ENCODE measurements at places on chromosomes 4 and X. TPM values are rescaled to one million over a fixed set of nuclear protein-coding genes. Genes with fewer than 3 reads are reported as not detected.

Gene PLAC8
- total RNA-seq = 6.3 TPM

DNA sequence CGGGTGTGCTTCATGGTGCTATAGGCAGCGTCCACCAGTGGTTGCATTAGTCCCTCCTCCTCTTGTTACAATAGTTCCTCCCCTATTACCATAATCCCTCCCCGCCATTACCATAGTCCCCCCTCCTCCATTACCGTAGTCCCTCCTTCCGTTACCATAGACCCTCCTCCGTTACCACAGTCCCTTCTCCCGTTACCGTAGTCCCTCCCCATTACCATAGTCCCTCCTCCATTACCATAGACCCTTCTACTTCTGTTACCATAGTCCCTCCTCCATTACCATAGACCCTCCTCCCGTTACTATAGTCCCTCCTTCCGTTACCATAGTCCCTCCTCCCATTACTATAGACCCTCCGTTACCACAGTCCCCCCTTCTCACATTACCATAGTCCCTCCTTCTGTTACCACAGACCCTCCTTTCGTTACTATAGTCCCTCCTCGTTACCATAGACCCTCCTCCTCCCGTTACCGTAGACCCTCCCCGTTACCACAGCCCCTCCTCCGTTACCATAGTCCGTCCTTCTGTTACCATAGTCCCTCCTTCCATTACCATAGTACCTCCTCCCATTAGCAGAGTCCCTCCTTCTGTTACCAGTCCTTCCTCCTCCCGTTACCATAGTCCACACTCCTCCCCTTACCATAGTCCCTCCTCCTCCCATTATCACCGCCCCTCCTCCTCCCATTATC, 129.6 kb downstream of the DHRSX start:
- H3K27ac ChIP-seq = no peak overlapping the region
- DNase-seq = no peak
- no peak overlapping the region for H3K4me3 ChIP-seq
- no peaks in the 10 kb centered on the region for H3K27me3 ChIP-seq
- H3K36me3 ChIP-seq = no peaks in the 10 kb centered on the region
- H3K4me1 ChIP-seq = no peaks in the 10 kb centered on the region

Gene FAM9B
- 0.69 TPM for total RNA-seq

GRCh38 chr4:72500214-72500613, 68.8 kb downstream of the ADAMTS3 start:
- H3K27ac ChIP-seq = no peak overlapping the region
- H3K4me1 ChIP-seq = no peaks in the 10 kb centered on the region
- no peak overlapping the region for H3K4me3 ChIP-seq
- no peaks in the 10 kb centered on the region for H3K36me3 ChIP-seq

Gene GUCY1A1
- 23.6 TPM for total RNA-seq

All from Calu3 (cell line).